ENCODE measurements at places on chromosomes 6 and 20.

DNA sequence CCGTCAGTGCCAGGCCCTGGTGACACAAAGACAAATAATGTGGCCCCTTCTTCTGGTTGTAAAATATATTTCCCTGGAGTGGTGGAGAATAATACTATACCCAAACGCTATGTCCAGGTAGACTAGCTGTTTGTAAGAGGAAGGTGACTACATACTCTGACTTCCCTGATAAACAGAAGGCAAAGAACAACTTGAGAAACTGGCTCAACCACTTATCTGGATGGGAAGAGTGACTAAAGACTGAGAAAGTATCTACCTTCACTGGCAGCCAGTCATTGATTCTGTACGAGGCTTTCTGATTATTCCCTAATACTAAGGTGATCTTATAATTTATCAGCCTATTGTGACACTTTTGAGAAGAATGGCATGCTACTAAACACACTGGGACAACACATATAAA, 569.7 kb downstream of the EPHA7 start:
- H3K4me3 ChIP-seq, result no peak overlapping the region
- H3K27ac ChIP-seq, result no peak overlapping the region

DNA sequence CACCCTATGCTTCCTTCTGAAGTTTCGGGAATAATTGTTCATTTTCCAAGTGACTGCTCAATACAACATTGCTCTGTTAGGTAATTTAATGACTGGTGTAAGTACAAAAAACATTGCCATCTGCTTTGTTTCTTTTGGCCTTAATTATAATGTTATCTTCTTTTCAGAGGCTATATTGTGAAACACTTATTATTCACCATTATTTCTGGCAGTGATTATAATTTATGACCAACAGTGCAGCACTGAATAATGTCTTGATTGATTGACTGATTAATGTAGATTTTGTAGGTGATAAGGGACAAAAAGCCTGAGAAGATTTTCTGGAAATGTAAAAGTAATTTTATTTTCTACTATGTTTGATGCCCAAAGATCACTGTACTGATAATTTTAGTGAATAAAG, 377.7 kb downstream of the PLCB1 start:
- no peak overlapping the region for H3K4me3 ChIP-seq
- no peaks in the 10 kb centered on the region for H3K27me3 ChIP-seq
- DNase-seq, result no peak
- no peaks in the 10 kb centered on the region for H3K4me1 ChIP-seq

DNA sequence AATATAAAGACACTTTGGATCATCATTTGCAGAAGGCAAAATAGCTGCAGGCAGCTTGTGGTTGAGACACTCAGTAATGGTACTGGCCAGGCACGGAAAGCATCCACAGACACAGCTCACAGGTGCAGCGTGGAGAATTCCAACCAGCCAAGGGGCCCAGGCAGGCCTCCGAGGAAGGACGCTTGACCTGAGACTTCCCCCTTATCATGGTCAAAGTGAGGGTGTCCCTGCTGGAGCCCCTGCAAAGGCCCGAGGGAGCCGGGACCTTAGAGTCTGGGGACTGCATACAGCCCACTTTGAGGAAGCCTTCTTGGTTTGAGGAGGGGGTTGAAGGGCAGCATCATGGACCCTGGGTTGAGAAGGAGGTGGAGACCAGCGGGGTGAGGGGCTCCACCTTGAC, 15.1 kb upstream of the MYT1 start:
- no peaks in the 10 kb centered on the region for H3K27me3 ChIP-seq
- no peak overlapping the region for H3K27ac ChIP-seq
- DNase-seq, result no peak
- peaks cover 16% of the 10 kb centered on the region for H3K36me3 ChIP-seq

- H3K27me3 ChIP-seq, result no peaks in the 10 kb centered on the region
- H3K4me1 ChIP-seq, result no peaks in the 10 kb centered on the region
- DNase-seq, result no peak
- H3K36me3 ChIP-seq, result no peaks in the 10 kb centered on the region
Measured at GRCh38 chr6:148027201-148027600, 315.4 kb upstream of the SASH1 start.

- no peaks in the 10 kb centered on the region for H3K36me3 ChIP-seq
- DNase-seq, result no peak
- no peaks in the 10 kb centered on the region for H3K27me3 ChIP-seq
- no peaks in the 10 kb centered on the region for H3K4me1 ChIP-seq
- H3K4me3 ChIP-seq, result no peak overlapping the region
- H3K27ac ChIP-seq, result no peak overlapping the region
Measured at GRCh38 chr20:15703171-15703911, 869.9 kb downstream of the KIF16B start.

Measured in H9 (cell line).